ENCODE measurements at places on chromosomes 3 and 15.

GRCh38 chr3:168859574-168859973 is 763.9 kb upstream of the GOLIM4 start:
- DNase-seq = no peak

DNA sequence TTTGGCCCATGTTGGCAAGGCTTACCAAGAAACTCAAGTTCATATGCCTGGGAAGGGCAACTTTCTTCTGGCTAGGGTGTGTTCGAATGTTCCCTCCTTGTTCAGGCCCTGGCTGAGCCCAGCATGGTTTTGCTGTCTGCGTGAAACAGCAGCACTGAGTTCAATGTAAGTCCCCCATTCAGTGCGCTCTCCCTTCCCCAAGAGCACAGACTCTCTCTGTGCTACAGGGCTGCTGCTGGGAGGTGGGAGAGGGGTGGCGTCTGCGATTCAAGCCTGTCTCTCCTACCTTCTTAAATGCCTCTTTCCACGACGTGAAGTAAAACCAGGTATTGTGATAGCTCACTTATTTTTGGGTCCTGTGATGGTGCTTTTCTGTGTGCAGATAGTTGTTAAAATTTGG is 289.3 kb upstream of the GOLIM4 start:
- DNase-seq = no peak

- no peak for DNase-seq
These were observed 588.4 kb downstream of the NAALADL2 start for GRCh38 chr3:175447521-175447920.

GRCh38 chr3:152190636-152191183 is 78.0 kb upstream of the MBNL1 start:
- no peak for DNase-seq

DNA sequence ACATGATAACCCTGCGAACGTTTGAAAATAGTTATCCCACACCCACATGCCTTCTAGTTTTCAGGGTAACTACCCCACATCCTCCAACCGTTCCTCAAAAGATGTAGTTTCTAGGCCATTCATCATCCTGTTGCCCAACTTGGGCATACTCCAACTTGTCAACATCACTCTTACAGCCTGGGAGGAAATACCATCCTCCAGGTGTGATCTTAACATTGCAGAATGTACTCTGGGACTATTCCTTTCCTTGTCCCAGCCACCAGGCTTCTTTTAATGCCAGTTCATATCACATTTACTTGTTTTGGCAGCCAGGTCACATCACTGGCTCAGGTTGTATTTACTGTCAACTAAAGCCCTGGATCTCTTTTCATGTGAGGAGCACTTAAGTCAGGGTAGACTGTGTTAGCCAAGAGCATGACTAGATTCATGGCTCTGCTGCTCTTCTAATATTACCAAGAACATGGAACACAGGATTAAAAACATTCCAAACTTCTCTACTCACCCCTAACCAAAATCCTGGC is 4.0 kb upstream of the DENND6A start:
- DNase-seq = peak; percentile 37

Data from fibroblast of skin of right quadriceps (primary cell).